ENCODE measurements at places on chromosomes 16 and 17.

- DNase-seq: no peak
Observed at GRCh38 chr16:16118337-16118736, 105.0 kb downstream of the ABCC6 start.

DNA sequence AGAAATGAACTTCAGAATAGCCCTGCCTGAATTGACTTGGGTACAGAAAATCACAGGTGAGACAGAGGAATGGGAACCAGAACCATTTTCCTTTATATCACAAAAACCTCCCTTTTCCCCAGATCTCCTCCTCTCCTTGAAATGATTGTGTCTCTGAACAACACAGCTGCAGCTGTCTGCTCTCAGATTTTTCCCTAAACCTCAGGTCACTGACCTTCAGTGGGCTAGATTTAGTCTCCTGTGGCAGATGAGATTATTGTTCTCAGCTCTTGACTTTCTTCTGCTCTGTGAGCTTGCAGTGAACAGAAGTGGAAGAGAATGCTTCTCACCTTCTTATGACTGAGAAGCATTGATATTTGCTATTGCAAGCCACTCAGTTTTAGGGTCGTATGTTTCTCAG lies 92.3 kb upstream of the FAM20A start:
- no peak for DNase-seq

DNA sequence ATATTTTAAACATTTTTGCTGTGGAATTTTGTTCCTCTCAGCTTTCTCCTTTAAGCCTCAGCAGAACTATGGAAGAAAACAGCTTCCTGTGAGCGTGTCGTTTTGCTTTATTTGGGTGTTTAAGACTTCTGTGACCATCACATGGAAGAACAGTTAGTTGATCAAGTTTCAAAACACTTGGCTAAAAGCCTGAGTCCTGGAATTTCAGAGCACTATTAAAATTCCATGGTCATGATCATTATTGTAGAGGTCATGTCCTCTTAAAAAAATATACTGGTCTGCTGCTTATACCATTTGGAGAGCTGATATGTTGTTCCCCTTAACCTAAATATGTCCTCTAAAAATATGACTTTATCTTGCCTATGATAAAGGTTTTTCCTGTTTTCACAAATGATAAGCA lies 12.6 kb upstream of the CDR2 start:
- DNase-seq: no peak

DNA sequence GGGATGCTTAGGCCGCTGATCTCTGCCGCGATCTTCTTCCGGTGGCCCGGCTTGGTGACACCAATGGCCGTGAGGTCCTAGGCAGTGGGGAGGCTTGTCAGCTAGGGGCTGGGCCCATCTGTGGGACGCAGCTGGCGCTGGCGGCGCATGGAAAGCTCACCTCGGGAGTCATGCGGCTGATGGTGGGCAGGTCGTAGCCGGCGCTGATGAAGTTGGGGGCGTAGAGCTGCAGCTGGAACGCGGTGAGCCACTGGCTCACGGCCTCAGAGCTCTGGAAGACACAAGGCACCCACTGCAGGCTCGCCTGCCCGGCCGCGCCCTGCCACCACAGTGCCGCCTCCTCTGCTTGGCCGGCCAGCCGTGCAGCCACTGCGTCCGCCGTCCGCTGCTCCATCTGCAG lies 12.7 kb downstream of the CASKIN1 start:
- DNase-seq: no peak

DNA sequence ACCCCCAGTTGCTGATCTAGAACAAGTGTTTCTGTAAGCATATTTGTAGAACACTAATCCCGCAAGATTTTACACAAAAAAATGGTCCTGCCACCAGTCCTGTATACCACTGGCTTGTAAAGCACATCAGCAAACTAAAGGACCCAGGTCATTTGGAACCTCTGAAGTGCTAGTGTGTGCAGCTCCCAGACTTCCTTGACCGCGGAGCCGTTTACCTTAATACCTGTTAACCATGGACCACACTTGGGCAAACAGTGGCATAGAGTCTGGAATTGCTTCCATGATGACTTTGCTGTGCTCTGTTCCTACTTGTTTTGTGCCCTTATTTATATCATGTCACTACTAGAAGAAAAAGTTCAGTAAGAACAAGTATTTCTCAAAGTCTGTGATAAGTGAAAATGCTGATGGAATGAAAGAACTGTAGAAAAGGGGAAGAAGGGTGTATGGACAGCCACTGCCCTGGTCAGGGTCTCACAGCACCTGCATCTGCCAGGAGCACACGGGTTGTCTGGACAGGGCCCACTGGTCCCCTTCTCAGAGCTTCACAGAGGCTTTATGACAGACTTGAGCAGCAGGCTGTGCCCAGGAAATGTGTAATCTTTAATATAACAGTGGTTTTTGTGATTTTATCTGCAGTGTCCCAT lies 29.3 kb downstream of the ALDH3A2 start:
- no peak for DNase-seq

- no peak for DNase-seq
Observed at GRCh38 chr17:69581061-69581961, 166.8 kb downstream of the MAP2K6 start.

GRCh38 chr16:56355221-56355620 lies 70.1 kb downstream of the AMFR start:
- no peak for DNase-seq

DNA sequence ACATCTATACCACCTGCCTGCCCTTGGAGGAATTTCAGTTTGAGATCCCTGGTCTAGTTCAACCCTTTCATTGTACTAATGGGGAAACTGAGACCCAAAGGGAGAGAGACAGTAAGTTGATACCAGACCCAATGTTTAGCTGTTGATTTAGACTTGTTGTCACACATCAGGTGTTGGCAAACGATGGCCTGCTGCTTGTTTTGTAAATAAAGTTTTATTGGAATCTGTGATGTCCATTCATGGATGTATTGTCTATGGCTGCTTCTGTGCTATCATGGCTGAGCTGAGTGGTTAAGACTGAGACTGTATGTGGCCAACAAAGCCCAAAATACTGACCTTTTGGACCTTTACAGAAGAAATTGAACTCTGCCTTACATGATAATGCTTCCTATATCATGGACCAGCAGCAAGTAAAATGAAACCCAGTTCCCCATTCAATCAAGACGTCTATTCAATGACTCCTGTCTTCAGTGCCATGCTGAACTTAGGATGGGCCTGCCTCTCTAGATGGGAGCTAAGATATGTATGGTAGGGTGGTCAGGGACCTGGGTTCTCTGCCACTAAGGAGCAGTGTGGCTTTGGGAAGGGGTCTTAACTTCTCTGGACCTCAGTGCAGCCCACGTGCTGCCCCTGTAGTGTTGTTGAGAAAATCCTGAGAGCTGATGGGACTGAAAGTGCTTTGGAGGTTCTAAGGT lies 111.0 kb downstream of the IRX5 start:
- DNase-seq: no peak

- no peak for DNase-seq
Observed at GRCh38 chr16:48432136-48432535, 46.9 kb upstream of the SIAH1 start.

DNA sequence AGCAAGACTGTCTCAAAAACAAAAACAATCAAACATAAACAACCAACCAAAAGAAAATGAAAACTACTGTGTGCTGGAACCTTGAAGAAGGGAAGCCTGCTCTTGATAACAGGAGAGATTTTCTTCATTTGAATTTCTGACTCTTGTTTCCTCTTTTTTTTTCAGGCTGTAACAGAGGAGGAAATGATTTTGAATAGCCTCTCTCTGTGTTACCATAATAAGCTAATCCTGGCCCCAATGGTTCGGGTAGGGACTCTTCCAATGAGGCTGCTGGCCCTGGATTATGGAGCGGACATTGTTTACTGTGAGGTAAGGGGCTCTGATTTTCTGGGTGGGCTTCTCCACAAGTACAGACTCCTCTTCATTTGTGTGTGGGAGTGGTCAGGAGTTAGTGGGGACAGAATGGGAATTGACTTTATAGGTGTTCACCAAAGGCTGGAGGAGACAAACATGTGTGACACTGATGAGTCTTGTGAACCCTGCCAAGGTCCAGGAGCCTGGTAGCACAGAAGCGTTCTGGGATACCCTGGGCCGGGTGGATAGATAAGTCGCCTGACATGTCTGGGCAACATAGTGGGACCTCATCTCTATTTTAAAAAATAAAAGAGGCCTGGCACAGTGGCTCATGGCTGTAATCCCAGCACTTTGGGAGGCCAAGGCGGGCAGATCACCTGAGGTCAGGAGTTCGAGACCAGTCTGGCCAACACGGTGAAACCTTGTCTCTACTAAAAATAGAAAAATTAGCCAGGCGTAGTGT lies 14.9 kb downstream of the DUS2 start:
- no peak for DNase-seq

GRCh38 chr16:1942047-1942809 lies 771 bp downstream of the MSRB1 start:
- DNase-seq: no peak

DNA sequence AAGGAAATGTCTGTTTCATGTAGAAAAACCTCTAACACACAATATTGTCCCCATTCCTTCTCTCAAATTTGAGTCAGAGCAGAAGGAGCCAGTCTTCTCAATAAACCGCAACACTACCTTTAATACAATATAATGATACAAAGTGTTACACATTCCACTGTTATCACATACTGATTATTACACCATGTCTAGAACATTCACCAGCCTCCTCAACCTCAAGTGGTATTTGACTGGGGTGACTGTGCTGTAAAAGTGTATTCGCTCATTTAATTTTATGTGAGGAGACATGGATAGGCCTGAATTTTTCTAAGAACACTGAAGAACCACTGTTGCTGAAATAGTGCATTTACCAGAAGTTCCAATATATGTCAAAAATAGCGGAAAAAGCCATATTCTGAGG lies 10.3 kb downstream of the CDYL2 start:
- no peak for DNase-seq
